Osteoblast (primary cell): ENCODE measurements at places on chromosomes 2 and 18.
A peak's percentile ranks its signal among the peaks of the same experiment; 100 is the strongest.

GRCh38 chr18:4040391-4041092 is 414.6 kb downstream of the DLGAP1 start:
- DNase-seq: no peak

DNA sequence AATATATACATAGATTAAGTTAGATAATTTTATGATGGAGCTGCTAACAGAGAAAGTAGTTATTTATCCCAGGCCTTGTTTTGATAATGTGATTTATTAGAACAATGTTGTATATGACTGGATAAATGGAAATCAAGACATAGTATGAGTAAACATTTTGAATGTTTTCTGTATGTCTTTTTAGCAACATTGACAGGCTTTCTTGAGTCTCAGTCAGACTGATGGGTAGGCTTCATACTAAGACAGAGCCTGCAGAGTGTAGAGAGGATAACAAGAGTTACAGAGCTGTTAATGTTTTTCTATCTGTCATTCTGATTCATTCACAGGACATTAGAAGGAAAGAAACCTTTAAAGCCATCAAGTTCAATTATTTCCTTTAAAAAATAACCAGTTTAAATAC is 478.5 kb downstream of the LRP1B start:
- no peak for DNase-seq

DNA sequence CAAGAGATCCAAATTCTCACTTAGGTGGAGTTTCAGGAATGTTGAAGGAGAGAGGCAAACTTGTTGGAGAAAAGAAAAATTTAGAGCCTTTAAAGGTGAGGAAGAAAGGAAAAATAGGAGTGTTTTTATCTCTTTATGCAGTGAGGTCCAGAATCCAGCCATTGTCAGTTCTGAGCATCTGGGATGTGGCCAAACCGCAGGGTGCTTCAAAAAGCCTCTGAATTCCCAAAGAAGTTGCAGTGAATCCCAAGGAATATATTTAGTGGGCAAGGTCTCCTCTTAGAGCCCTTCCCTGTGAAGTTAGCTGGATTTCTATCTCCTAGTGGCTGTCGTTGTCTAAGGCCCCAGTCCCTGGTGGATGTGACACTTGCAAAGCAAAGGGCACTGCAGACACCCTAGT is 51.2 kb downstream of the MTCL1 start:
- DNase-seq: no peak

DNA sequence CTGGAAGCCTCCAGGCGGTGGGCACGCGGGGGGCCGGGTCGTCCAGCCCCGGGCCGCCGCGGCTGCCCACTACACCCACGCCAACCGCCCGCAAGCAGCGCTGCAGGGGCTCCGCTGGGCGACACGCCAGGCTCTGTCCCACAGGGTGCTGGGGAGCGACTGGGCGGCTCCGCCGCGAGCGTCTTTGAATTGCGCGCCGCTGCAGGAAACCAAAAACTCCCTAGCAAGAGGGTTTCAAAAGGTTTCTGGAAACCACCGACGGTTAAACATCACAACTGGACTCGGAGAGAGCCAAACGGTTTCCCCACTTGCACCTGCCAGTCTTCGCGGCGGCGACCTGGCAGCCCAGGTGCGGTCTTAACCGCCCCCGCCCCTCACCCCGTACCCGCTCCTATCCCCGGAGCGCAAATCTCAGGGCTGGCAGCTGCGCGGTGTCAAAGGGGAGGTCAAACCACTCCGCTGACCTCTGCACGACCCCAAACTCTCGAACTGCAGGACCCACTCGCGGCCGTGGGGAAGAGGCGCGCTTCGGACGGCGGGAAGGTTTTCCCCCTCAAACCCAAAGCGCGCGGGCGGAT is 1.0 kb downstream of the CXCR4 start:
- peak; percentile 67 for DNase-seq

DNA sequence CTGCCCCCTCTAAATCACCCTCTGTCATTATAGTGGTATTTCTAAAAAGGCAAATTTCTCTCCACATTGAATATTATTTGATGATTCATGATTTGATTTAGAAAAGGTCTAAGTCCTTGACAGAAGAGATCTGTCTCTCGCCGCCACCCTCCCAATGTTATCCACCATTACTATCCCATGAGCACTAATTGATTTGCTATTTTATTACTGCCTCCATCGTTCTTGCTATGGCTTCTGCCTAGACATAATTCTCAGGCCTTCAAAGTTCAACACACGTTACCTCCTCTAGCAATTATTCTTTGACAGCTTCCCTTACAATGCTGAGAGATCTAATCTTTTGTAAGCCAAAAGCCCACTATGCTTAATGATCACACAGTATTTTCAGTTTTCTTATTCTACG is 507.0 kb upstream of the CHAC2 start:
- DNase-seq: no peak

GRCh38 chr18:32478317-32478716 is 7.6 kb upstream of the GAREM1 start:
- no peak for DNase-seq

GRCh38 chr2:37020887-37021796 is 54.8 kb upstream of the STRN start:
- DNase-seq: no peak

GRCh38 chr2:34408100-34408499 is 809.0 kb upstream of the FAM98A start:
- DNase-seq: no peak

- no peak for DNase-seq
Measured at GRCh38 chr2:136298631-136299030, 180.7 kb upstream of the CXCR4 start.

- peak; percentile 93 for DNase-seq
Measured at GRCh38 chr18:9334973-9335696, 562 bp downstream of the TWSG1 start.
